Astrocyte (in vitro differentiated cells and primary cell): ENCODE measurements at places on chromosomes 1 and 21. TPM values are rescaled to one million over a fixed set of nuclear protein-coding genes. Genes with fewer than 3 reads are reported as not detected.

Gene SFT2D2
- total RNA-seq, result 69.0 and 73.4 TPM in 2 replicates

Gene TRPM2
- total RNA-seq, result 0.48 and 0.79 TPM in 2 replicates

Gene TSSK3
- total RNA-seq, result 0.32 and 0.87 TPM in 2 replicates

Gene USH2A
- total RNA-seq, result 0.02 TPM in 2 replicates

Gene CD58
- total RNA-seq, result 13.0 and 13.7 TPM in 2 replicates

Gene FALEC
- total RNA-seq, result 0.43 TPM in 1 of 2 replicates, not detected in the other

DNA sequence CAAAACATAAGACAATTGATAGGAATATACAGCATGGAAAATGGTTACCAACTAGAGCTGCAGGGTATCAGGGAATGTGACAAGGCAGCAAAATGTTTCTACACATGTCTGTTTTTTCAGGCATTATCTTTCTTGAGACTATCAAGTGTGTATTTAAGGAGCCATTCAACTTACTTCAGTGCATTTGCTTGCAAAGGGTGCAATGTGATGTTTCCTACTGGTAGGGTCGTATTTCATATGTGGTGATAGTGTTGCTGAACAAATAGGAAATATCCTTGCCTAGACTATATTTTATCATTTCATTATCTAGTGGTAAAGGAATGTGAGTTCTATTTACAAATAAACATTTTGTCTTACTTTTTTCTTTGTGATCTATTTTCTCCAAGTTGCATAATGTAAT is 42.4 kb downstream of the PTPRC start:
- peak; percentile 60 for DNase-seq

DNA sequence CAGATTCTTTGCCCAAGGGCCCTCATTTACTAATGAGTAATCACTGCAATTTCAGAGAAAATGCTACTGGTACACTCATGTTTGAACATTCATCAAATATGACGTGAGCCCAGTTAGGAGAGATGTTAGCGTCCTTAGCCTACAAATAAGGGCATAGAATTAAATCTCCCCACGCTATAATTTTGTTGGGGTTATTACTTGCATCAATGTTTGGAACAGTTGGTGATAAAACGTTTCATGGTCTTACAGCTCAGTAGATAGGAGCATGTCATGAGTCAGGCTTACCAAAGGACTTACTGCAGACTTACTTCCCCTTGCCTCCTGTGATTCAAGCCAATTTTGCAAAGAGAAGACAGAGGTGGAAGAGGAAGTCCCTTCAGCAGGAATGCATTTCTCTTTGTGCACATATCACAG is 304.0 kb downstream of the KIF26B start:
- peak; percentile 14 for DNase-seq

GRCh38 chr21:28579986-28580550 is 412.6 kb downstream of the LTN1 start:
- DNase-seq, result no peak
